ENCODE measurements at places on chromosomes 16 and 17.

GRCh38 chr17:47223007-47223406, 13.9 kb downstream of the MYL4 start:
- no peak for DNase-seq

DNA sequence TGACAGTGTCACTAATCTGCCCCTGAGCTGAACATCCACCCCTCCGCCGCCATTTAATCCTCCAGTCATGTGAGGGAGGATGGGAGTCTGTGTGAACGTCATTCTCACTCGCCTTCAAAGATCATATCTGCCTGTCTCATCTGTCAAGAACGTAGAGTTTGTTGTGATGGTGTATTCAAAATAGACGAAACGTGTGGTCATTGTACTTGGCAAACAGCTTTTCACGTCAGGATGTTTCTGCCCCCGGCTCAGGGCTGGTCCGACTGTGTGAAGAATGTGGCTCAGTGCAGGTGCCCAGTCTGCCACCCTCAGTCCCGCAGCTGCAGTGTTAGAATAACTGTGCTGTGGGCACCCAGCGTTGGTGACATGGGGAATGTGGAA, 148.0 kb downstream of the KCNJ12 start:
- DNase-seq: no peak

GRCh38 chr17:69065113-69065512, 4.4 kb upstream of the ABCA9 start:
- DNase-seq: no peak

DNA sequence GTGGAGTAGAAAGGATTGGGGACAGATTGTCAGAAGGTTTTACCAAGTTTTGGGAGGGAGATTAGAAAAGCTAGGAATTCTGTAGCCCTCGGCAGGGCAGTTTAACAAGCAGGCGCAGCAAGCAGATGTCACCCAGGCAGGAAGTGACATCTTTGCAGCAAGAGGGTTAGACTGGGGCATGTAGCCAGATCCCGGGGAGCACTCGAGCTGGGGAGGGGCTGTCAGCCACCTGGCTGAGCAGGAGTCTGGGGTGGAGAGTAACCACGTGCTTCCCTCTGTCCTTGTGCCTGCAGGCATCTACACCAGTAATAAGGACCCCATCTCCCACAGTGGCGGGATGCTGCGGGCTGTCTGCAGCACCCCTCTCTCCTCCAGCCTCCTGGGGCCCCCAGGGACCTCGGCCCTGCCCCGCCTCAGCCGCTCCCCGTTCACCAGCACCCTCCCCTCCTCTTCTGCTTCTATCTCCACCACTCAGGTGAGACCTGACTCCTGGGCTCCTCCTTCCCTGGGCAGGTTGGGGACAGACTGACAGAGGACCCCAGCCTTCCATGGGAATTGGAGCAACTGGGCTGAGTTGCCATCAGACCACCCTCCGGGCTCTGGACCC, 12.2 kb downstream of the MLLT6 start:
- no peak for DNase-seq

DNA sequence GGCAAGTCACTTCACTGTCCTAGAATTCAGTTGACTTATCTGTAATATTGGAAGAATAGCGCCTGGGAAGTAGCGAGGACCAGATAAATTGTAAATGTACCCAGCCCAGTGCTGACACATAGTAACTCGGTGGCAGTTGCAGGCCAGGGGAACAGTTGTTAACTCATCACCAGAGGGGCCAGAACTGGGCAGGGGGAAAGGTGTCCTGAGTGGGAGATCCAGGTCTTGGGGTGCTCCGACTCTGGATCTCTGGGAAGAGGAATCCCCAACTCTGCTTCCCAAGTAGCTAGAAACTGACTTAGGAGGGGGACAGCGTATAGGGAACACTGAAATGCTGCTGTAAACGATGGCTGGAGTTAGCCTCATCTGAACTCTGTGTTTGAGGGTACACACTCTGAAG, 23.0 kb downstream of the BCL7C start:
- DNase-seq: no peak

All from omental fat pad (tissue), 4 donors.